ENCODE measurements at places on chromosomes 1 and 21.

- no peak for DNase-seq
Measured at GRCh38 chr1:13935336-13935735, 235.3 kb downstream of the PRDM2 start.

DNA sequence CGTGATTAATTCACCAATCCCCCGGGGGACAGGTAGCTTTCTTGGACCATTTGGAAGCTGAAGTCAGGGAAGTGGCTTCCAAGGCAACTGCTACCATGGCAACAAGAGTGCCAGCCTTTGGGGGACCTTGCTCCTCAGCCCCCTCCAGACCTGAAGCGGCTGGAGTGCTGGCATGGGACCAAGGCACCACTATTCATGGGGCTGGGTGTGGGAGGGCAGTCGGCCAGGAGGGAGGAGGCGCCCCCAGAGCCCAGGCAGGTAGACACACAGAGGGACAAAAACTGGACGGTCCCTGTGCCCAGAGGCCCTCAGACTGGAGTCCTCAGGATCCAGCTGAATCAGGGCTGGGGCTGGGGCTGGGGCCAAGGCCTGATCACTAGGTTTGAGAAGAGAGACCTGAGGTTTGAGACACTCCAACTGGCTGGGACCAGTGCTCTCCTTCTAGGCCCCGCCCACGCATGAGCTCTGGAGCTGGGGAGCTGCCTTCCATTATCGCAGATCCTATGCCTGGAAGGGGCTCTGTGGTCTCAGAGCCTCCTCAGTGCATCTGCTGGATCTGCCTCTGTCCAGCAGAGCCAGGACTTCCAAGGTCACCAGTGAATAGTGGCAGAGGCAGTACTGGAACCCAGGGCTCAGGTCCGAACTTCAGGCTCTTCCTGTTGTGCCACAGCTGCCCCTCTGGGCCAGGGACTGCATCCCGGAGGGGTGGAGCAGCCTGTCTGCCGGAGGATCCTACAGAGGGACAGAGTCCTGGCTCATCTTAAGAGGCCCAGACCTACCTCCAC is 3.3 kb upstream of the KNCN start:
- no peak for DNase-seq

- no peak for DNase-seq
Measured at GRCh38 chr1:3071565-3072390, 2.8 kb downstream of the PRDM16 start.

DNA sequence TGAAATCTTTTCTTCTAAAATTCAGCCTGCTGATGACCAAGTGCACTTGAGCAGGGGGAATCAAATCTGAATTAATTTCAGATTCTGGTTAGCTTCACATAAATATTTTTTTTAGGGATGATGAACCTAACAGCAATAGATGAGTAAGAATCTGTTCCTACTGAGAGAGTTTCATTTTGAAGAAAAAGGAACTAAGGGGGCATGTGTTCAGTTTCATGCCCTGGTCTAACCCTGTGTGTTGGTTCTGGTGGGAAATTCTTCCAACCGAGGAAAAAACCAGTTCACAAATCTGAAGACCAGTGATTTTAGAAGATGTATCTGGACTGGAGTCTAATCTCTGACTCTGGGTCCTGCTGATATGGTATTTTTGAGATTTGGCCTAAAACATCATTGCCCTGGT is 13.7 kb downstream of the SELL start:
- no peak for DNase-seq

DNA sequence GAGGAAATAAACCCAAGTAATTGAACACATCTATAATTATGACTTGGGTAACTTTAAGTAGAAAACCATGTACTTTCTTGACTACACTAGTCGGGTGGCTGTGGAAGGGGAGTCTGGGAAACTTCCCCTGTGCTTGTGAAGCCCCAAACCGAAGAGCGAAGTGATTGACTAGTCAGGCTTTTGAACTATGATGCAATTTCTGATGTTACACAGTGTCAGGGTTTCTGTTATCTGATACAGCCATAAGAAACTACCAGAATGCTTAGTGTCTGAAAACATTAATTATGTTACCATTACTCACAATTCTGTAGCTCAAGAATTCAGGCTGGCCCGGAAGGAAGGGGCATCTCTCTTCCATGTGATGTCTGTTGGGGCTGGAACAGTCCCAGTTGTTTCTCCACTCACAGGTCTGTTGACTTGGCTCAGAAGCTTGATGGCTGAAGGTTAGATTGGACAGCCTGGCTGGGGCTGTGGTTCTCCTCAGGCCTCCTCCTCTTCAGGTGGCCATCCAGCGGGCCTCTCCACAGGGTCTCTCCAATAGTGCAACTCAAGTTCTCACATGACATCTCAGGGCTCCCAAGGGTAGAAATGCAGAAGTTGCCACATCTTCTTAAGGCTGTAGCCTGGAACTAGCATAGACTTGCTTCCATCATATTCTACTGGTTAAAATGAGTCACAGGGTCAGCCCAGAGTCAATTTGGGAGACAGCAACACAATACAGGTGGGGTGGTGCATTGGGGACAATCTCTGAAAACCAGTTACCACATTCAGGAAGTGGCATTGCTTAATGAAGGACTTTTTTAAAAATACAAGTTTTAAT is 8.3 kb upstream of the C8B start:
- no peak for DNase-seq

- no peak for DNase-seq
Measured at GRCh38 chr21:15063814-15064575, 805 bp downstream of the NRIP1 start.

GRCh38 chr21:37974081-37974480 is 57.8 kb upstream of the KCNJ6 start:
- no peak for DNase-seq

DNA sequence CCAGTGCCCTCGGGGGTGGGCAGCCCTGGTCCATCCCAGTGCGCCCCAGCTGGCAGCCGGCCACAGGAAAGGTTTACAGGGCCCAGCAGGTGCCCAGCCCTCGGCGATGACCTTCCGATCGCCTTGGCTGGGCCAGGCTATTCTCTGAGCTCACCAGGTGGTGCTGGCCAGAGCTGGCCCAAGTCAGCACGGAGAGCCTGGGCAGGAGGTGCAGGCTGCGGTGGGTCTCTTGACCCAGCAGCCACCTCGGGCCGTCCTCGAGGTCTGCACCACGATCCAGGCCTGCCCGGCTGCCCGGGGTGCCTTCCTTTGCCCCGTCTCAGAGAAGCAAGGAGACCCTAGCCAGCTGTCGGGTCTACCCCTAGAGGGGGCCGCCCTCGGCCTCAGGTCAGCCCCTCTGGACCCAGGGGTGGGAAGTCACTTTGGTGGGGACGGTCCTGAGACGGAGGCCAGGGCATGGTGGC is 370 bp downstream of the PERM1 start:
- no peak for DNase-seq

- DNase-seq, result no peak
Measured at GRCh38 chr1:228842094-228842775, 107.0 kb downstream of the RHOU start.

DNA sequence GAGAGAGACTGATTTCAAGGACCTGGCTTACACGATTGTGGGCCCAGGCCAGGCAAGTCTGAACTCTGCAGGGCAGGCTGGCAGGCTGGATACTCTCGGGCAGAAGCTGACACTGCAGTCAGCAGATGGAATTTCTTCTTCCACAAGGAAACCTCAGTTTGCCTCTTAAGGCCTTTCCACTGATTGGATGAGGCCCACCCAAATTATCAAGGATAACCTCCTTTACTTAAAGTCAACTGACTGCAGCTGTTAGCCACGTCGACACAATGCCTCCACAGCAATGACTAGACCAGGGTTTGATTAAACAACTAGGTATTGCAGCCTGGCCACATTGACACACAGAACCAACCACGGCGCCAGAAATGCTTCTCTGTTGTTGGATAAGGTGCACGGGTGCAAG is 130.5 kb downstream of the PSMG1 start:
- no peak for DNase-seq

DNA sequence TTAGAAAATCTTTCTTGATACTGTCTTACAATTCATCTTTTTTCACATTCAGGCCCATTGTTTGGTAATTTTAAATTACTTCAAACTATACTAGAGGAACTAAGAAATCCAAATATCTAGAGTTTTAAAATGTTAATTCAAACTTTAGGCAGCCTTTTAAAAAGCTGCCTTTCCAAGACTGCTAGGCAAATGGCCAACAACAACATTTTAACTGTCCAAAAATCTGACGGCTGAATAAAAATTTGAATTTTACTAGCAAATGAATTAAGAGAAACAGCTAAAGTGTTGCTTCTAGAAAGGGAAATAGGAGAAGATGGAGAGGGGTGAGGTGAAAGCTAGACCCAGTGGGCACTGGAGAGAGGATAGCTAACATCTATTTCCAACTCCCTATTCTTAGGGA is 17.2 kb downstream of the DPYD start:
- DNase-seq, result no peak

DNA sequence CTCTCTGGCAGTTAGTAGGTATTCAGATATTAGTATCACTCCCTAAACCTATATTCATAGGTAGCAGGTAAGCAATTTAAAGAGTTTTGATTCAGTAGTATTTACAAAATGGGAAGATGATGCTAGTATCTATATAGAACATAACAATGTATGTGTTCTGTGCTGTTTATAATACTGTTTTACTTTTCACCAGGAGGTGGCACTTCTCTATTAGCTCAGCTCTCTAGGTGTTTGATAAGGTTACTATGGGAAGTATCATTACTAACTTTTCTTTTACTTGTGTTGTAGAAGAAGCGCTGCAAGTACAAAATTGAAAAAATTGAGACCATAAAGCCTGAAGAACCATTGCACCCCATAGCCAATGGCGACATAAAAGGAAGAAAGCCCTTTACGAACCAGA is 49.4 kb upstream of the FASLG start:
- DNase-seq, result peak; percentile 2

Measured in HuH-7 (cell line).